ENCODE measurements at places on chromosomes 1 and 21.

DNA sequence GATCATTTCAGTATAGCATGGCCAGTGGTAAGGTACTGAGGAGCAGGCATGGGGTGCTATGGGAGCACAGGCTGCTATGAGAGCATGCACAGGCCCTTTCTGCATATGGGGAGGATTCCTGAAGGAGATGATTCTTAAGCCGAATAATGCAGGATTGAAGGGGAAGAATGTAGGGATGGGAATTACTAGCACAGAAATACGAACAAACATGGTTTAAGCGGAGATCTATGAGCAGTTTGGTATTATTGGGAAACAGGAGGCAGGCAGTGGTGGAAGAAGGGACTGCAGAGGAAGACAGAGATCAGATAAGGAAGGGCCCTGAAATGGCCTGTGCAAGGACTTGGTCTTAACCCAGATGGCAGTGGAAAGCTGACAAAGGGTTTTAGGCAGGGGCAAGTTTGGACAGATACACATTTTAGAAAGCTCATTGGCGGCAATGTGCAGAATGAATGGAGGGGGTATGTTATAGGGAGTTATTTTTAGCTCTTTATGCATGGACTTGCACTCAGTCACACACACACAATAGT, 1.7 kb downstream of the OSCP1 start:
- peak; percentile 64 for DNase-seq

DNA sequence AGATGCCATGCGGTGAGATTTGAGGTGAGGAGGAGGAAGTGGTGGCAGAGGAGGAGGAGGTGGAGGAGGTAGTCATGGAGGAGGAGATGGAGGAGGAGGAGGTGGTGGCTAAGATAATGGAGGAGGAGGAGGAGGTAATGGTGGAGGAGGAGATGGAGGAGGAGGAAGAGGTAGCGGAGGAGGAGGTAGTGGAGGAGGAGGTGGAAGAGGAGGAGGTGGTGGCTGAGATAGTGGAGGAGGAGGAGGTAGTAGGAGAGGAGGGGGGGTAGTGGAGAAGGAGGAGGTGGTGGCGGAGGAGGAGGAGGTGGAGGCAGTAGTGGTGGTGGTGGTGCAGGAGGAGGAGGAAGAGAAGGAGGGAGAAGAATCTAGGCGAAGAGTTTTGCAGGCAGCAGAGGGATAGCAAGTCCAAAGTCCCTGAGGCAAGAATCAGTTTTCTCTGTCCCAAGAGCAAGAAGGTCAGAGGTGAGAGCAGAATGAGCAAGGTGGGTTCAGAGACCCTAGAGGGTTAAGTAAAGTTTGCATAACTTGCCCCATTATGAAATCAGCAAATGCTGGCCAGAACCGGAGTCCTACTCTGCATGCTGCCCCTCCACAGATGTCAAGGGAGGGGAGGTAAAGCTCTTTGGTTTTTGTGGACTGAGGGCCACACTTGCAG, 38.9 kb upstream of the GNPAT start:
- peak; percentile 61 for DNase-seq

DNA sequence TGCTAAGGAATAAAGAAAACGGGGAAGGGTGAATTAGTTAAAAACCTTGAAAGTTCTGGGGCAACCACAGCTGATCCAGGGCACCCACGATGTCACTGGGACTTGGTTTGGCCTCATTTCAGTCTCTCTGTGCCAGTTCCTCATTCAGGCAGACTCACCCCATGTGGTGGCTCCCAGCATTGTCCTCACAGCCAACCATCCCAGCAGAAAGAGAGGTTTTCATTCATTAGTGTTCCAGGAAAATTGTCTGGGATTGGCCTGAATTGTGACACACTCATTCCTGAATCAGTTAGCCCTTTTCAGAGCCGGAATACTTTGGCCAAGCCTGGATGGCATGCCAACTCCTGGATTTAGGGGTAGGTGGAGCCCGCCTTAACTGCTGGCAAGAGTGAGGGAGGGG, 367.7 kb downstream of the PRDM2 start:
- no peak for DNase-seq

DNA sequence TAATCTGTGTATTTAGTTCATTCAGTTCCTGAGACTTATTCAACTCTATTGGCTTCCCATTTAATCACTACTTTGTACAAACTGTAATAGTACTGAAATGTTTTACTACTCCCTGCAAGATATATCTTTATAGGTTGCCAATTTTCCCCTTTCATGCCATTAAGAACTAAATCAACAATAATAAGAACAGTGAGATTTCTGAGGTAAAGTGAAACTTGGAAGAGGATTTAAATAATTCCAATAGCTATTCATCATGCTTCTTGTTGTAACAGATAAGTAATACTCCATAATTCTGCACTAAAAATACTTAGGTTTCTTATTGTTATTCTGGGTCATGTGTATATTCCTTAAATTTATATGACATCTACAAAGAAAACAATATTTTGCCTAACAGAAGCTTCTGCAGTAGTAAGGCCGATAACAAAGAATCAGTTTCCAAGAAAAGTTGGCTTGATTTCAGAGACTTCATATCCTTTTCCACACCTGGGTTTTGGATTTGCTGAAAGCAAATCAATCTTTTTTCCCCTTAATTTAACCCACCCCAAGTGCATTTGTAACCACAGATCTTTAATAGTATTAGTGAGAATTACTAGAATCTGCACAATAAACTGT, 258.3 kb downstream of the FAF1 start:
- no peak for DNase-seq

DNA sequence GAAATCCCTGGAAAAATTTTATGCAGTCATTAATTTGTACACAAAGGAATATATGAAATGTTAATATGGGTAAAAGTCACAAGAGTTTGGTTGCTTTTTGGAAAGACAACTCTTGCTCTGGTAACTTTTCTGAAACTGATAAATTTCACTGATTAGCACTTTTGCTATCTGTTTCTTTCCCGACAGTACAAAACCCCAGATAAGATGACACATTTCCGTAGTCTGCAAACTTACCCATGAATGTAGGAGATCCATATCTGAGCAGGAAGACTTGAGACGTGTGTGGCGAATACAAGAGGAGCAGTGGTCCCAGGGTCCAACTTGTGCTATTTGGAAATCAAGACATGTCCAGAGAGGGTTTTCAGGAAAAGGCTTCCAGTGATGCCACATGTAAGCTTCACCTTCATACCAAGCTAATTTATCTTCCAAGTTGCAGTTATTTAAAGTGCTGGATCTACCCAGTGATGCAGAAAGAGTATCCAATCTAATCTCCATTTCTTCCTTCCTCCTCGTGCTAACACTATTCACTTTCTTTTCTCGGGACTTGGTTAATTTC, 35.9 kb upstream of the SAMSN1 start:
- DNase-seq = peak; percentile 90

DNA sequence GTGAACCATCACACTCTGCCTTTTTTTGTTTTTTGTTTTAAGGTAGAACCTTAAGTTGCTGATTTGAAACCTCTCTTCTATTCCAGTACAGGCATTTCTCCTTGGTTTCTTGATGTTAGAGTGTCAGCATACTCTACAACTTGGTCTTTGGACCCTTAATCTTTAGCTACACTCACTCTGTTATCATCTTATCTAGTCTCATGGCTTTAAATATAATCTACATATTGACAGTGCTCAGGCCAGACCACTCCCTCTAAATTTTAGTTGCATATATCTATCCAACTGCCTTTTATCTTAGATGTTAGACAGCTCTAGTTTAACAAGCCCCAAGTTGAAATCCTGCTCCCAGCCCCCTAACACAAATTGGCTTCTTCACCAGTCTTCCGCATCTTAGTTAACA, 22.1 kb downstream of the NME7 start:
- DNase-seq = no peak

GRCh38 chr1:226706684-226707083, 32.4 kb downstream of the ITPKB start:
- no peak for DNase-seq

GRCh38 chr1:104761961-104762570, 1012.4 kb downstream of the AMY1C start:
- no peak for DNase-seq

DNA sequence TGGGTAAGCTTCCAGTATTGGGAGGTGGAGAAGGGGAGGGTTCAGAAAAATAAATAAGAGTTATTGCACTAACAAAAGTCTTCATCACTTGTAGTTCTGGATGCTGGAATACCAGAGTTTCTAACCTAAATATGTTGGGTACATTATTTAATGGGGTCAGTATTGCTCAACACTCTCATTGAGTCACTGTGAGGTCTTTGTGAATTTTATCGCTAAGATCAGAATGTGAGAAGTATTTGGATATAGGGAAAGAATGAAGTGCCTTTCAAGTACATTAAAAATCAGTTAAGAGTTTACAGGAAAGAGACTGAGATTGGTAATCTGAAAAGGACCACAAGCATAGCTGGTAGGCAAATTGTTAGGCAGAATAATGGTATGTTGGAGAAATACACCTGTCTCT, 8.8 kb downstream of the SNRPE start:
- no peak for DNase-seq

DNA sequence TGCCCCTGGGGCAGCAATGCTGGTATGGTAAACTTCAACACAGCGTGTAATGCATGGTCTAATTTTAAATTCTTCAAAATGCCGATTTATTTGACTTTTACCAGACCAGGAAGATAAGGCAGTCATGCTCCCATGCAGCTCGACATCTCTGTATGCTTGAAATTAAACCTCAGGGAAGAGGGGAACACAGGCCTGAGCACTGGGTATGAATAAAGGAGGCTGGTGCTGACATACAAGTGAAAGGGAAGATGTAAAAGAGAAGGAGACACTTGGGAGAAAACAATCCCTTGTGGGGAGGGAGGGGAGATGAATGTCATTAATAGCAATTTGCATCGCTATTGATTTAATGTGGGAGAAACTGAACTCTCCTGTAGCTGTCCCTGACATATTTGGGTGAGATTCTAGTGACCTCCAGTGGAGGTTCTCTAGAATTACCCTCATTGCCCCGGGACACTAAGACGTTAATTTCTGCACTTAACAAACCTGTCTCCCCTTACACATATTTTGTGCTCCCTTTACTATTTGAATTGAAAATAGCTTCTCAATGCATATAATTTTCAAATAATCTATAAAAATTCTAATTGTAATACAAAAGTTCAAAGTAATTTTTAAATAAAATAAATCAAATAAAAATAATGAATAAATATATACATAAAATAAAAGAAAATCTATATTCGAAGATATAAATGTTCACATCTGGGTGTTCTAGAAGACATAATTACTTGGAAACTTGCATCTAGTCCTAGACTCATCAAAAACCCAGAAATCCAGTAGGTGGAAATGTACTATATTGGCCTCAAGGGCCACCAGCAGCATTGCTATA, 283.1 kb downstream of the LMX1A start:
- DNase-seq = peak; percentile 56

Data from KBM-7 (cell line).